AML-193 (cell line): ENCODE measurements at places on chromosomes 5 and 9.

- DNase-seq: no peak
These were observed 40.4 kb downstream of the PCSK5 start for GRCh38 chr9:75930730-75931321.

DNA sequence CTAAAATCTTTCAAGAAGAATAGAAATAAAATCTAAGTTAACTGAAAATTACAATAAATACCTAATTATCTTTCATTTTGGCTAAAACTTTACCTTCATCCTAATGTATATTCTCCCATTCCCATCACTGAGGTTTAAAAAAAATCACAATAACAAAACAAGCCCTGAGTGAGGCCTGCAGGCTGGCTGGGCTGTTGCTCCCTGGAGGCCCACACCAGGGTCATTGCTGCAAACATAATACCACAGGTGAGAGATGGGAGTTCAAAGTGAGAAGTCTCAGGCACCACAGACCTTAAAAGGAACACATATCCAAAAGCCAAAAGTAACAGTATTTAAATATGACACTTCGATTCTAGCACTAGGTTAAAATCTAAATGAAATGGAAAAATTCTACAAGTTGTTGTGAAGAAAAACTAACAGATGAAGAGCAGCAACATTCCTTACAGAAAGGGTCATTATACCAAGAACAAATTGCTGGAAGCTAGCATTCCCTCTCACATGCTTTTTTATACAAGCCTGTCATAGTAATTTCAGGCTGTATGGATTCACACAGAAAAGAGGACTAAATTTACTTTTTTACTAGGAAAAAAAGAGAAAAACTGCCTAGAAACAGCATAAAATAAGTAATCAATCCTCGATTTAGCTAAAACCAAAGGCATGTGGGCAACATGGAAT lies 57.8 kb downstream of the AUH start:
- no peak for DNase-seq

DNA sequence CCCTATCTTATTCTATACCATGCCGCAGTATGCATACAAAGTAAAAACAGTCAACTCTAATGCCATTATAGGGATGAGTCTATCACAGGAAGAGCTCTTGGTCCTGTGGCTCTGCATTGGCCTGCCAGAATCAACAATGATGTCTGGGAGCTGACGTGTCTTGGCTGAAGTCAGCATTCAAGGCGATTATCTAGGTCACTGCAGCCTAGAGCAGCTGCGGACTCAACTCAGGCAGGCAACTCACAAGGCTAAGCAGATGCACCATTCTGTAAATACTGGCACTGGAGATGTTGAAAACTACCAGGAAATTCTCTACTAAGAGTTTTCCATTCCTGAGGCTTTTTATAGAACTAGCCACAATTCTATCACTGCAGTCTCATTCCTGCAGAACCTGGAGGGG lies 13.3 kb downstream of the SPATA9 start:
- no peak for DNase-seq

DNA sequence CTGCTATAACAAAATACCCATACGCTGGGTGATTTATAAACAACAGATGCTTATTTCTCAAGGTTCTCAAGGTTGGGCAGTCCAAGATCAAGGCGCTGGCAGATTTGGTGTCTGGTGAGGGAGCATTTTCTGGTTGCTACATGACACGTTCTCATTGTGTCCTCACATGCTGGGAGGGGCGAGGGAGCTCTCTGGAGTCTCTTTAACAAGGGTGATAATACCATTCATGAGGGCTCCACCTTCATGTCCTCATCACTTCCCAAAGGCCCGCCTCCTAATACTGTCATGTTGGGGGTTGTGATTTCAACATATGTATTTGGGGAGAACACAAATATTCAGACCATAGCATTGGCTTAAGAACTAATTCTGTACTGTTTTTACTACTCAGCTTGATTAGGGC lies 4.6 kb downstream of the CFAP90 start:
- DNase-seq: no peak

DNA sequence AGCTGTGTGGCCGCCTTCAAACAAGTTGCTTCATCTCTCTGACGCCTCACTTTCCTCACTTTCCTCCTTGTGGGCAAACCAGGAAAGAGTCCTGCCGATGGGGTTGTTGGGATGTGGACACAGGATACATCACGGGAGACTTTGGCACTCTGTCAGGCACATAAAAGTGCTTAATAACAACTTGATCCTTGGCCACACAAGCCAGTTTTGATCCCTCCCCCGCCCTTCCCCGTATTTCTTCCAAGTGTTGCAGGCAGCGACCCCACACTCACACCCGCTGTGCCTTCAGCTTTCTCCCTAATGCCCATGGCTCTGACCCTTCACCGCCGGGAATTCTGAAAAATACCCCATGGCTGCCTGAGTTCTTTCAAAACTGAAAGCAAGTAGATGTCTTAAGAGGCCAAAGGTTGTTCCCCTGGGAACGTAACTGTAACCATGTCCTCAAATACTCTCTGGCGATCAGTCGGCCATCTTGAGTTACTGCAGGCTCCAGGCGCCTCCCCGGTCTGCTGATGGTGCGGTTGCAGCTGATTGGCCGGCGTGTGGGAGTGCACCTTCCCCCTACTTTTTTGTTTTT lies 59.8 kb downstream of the ARHGEF37 start:
- DNase-seq: no peak

DNA sequence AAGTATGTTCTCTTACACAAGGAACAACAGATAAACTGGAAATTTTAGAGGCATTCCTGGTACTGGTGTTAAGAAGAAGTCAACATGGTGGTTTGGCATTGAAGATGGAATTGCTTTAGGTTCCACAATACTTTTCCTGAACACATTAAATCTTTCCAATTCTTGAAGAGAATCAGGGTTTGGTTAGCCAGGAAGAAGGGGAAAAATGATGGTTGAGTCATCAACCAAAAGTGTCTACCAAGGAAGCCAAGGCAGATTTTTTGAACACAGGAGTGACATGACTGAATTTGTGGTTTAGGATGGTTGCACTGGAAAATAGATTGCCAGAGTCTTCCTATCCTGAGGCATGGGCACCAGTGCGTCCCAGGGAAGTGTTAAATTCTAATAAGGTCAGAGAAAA lies 433.4 kb downstream of the TMEM38B start:
- no peak for DNase-seq
